ENCODE measurements at places on chromosomes 11 and 22.

- DNase-seq = peak; percentile 88
Measured at GRCh38 chr22:24402460-24403192, 24.8 kb upstream of the ADORA2A start.

GRCh38 chr11:118339281-118339961 lies 3.1 kb downstream of the CD3D start:
- no peak for DNase-seq

DNA sequence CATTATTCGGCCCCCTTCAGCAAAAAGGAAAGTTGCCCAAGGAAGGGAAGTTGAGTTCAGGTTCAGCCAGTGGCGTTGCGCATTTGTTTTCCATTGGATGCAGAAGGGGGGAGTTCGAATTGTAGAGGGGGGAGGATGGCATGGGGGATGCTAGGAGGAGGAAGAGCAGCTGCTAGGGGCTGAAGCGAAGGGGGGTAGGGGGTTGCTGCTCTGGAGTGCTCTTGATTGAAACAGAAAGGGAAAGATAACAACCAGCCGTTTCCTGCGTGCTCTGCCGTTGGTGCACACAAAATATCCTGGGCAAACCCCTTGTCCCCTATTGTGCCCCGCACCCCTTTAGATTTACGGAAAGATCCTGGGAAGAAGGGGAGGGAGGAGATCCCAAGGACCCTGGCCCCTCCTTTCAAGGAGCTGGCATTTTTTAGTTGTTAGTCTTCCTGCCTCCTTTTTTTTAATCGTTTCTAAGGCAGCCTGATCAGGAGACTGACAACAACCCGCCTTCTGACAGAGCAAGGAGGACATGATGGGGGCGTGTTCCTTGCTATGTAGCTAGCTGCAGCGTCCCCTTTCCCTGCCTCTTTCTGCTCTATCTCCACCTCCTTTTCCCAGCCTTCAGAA lies 2.1 kb downstream of the KMT2A start:
- DNase-seq = peak; percentile 80

DNA sequence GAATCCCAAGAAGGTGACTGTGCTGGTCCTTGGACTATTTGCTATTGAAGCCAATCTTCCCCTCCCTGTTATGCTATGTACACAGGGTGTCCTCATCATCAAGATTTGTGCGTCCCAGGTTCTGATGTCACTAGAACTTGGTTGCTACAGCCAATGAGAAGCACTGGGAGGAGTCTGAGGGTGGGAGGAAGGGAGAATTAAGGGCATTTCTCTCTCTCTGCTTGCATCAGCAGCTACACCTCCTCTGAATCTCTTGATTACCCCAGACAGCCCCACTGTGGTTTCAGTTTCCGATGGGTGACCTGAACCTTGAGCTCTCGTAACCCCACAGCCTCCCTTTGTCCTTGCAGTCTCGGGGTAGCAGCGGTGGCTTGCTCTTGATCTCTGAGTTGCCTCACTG lies 212.4 kb upstream of the SESN3 start:
- DNase-seq = no peak

DNA sequence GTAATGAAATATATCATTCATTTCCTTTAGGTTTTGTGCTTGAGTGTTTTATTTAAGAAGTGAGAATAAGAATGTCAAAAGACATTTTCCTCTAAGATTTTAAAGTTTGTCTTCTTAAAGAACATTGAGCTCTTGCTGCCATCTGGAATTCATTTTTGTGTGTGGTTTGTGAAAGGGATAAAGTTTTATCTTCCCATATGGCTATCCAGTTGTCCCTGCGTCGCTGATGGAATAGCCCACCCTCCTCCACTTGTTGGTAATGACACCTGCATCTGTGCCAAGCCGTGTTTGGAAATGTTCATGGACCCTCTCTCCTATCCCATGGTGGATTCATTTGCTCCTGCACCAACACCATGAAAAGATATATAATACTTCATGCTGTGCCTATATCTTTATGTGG lies 901.5 kb downstream of the BRD1 start:
- no peak for DNase-seq

GRCh38 chr22:35981900-35982299 lies 46.7 kb downstream of the RBFOX2 start:
- DNase-seq = no peak

- no peak for DNase-seq
Measured at GRCh38 chr11:74673693-74674360, 57.4 kb downstream of the CHRDL2 start.

DNA sequence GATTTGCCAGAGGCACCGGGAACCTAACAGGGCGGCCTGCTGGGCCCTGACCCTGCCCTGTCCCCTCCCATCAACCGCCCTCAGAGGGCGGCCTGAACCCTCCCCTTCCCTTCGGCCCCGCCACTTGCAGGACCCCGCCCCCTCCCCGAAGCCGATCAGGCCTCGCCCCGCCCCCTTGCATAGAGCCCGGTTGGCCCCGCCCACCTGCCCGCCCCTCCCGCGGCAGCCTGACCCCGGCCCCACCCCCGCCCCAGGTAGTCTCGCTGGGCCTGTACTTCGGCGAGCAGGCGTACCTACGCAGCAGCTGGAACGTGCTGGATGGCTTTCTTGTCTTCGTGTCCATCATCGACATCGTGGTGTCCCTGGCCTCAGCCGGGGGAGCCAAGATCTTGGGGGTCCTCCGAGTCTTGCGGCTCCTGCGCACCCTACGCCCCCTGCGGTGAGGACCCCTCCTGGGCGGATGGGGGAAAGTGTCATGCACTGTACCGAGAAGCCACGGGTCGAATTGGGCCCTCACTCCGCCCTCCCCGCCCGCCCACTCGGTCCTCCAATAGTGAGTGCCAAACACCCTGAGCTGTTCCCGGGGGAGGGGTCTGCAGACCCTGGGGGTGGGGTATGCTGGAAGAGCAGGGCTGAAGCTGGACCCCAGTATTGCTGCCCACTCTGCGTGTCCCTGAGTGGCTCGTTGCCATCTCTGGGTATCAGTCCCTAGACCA lies 94.1 kb downstream of the CACNA1I start:
- no peak for DNase-seq

- no peak for DNase-seq
Measured at GRCh38 chr11:46895821-46896220, 22.5 kb downstream of the LRP4 start.

GRCh38 chr11:78961937-78962701 lies 387.5 kb upstream of the NARS2 start:
- DNase-seq = no peak

- no peak for DNase-seq
Measured at GRCh38 chr11:131999084-131999483, 628.7 kb downstream of the NTM start.

- DNase-seq = no peak
Measured at GRCh38 chr11:134363592-134363991, 31.8 kb downstream of the GLB1L2 start.

GRCh38 chr22:22085702-22086500 lies 103.3 kb upstream of the TOP3B start:
- peak; percentile 33 for DNase-seq

DNA sequence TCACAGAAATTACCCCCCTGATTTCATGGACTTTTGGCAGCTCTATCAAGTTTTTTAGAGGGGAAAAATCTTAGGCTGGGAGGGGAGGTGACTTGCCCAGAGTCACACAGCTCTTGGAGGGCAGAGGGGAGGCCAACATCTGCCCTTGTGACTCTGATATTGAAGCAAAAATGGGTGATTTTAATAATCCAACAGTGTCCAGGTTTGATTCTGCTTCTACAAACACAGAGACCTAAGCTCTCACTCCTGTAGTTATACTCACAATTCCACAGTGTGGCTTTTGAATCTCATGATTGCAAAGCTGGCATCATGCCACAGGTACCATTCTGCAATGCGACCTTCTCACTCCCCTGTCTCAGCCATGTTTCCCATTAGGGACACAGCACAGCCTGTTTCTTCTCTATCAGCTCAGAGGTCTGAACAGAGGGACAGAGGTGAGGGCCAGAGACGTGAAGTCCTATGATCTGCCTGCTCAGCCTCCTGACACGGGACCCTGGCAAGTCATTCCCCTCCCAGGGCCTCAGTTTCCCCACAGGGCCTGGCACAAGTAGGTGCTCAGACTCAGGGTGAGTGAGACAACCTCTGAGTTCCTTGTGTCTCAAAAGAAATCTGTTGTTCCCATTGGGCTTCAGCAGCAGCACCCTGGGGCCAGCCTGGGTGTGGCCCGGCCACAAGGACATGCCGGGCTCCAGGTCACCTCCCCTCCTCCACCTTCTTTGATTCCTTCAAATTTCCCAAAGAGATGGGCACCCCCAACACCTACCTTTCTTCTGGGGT lies 766 bp downstream of the APOL2 start:
- DNase-seq = no peak

DNA sequence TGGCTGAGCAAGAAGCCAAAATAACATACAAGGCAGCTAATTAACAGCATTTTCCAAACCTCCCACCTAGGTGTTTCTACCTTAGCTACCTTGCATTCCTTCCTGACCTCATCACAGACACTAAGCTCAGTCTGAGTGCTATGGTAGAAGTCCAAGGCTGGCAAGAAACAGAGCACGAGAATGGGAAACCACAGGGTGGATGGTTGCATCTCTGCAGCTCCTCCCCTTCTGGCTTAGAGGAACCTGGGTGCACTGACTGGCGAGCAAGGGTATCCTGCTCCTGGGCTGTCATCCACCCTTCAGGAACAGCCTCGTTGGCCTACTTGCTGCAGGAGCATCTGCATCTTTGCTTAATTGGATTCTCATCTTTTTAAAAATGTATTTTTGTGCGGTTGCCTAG lies 73.1 kb upstream of the KIRREL3 start:
- no peak for DNase-seq

DNA sequence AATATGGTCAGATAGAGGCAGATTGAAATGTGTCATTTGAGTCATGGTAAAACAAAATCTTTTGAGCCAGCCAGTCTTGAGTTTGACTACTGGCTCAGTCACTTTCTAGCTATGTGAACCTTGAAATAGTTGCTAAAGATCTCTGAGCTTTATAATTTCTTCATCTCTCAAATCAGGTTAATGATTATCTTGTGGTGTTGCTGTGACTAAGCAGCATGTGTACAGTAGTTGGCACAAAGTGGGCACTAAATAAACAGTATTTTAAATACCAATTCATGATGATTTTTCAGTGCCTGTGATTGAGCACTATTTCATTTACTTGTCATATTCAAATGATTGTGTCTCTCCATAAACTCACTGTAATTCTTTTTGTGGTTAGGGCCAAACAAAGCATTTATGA lies 70.8 kb downstream of the RAB38 start:
- DNase-seq = no peak

- no peak for DNase-seq
Measured at GRCh38 chr11:27084518-27084917, 43.9 kb downstream of the BBOX1 start.

GRCh38 chr11:126487711-126488110 lies 132.2 kb downstream of the ST3GAL4 start:
- DNase-seq = no peak

- DNase-seq = no peak
Measured at GRCh38 chr11:34959770-34960169, 43.4 kb downstream of the PDHX start.

DNA sequence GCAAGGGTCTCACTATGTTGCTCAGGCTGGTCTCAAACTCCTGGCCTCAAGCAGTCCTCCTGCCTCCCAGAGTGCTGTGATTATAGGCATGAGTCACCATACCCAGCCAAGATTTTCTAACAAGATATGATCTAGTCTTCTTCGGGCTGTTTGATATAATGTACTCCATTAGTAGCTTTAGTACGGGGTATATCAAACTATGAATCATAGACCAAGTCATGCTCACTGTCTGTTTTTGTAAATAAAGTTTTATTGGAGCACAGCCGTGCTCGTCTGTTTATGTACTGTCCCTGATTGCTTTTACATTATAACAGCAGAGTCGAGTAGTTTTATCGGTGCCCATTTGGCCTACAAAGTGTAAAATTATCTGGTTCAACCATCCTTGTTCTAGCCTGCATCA lies 43.9 kb upstream of the GRIK4 start:
- peak; percentile 28 for DNase-seq

- DNase-seq = no peak
Measured at GRCh38 chr22:50008151-50009040, 4.2 kb downstream of the IL17REL start.

DNA sequence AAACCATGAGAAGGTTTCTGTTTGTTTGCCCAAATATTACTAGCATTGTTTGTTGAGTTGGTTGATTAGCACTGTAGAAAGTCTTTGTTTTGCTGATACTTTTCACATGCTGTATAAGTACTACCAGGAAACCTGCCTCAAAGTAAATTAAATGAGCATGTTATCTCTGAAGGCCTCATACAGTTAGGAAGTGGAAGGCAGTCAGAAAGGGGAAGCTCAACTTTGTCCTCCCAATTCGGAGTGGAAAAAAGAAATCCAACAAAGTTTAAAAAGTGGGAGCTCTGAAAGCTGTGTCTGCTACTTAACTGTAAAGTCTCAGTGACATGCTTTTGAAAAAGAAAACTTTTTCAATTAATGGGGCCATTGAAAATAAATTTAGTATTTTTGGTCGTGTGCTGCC lies 188.3 kb upstream of the BLID start:
- no peak for DNase-seq

DNA sequence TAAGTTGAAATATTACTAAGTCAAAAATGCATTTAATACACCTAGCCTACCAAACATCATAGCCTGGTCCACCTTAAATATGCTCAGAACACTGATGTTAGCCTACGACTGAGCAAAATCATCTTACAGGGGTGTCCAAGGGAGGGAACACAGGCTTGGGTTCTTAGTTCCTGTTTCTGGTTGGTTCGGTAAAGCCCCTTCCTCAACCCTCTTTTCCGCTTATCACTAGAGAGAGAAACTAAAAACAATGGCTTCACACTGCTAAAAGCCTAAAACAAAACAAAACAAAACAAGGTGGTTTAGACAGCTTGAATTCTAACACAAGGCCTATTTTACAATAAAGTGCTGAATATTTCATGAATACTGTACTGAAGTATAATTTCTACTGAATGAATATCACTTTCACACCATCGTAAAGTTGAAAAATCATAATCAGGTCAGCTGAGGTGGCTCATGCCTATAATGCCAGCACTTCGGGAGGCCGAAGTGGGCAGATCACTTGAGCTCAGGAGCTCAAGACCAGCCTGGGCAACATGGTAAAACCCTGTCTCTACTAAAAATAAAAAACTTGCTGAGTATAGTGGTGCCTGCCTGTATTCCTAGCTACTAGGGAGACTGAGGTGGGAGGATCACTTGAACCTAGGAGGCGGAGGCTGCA lies 118.0 kb downstream of the SIK3 start:
- DNase-seq = no peak

DNA sequence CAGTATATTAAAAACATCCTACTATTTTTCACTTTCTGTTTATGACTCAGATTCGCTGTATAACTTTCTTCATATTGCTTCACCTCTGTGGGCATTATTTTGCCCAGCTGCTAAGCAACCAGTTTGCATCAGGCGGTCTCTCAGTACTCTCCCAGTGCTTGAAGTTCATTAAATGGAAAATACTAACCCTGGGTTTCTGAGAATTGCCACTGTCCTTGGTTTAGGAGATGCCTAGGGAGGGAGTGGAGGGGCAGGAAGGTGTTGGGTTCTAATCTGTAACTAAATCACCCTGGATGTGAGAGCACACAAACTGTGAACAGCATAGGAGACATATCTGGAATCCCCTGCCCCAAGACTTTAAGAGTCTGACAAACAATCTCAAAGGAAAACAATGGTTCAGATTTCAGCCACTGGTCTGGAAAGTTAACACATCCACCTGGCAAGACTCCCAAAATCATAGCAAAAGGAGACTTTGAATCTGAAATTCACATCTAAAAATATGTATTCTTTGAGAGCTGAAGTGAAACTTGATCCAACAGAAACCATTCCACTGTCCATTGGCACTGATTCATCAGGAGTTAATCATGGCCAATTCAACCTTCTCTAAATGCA lies 540.0 kb downstream of the SOX6 start:
- DNase-seq = peak; percentile 26

Data from HCEC 1CT (cell line).